Hypothalamus (tissue), 51 donors: ENCODE measurements at places on chromosomes 12 and 14.

GRCh38 chr12:108697905-108698304 lies 33.4 kb downstream of the CORO1C start:
- no peak for DNase-seq

GRCh38 chr14:54627219-54627539 lies 60.3 kb downstream of the SAMD4A start:
- no peak for DNase-seq

DNA sequence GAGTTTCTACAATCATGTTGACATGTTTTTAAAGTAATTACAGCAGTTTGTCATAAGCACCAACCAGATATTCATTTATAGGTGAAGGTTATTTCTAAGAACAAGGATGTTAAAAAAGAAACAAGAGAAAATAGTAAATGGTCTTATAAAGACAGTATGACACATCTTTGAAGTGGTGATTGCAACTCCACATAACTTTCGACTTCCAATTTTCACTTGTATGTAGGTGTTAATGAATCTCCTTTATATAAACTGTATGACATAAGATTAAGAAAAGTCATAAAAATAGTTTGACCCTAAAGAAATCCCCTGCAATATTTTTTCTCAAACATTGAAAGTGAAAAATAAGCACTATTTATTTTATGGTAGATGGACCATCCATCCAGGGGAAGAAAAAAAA lies 144.8 kb upstream of the PTPRQ start:
- no peak for DNase-seq

DNA sequence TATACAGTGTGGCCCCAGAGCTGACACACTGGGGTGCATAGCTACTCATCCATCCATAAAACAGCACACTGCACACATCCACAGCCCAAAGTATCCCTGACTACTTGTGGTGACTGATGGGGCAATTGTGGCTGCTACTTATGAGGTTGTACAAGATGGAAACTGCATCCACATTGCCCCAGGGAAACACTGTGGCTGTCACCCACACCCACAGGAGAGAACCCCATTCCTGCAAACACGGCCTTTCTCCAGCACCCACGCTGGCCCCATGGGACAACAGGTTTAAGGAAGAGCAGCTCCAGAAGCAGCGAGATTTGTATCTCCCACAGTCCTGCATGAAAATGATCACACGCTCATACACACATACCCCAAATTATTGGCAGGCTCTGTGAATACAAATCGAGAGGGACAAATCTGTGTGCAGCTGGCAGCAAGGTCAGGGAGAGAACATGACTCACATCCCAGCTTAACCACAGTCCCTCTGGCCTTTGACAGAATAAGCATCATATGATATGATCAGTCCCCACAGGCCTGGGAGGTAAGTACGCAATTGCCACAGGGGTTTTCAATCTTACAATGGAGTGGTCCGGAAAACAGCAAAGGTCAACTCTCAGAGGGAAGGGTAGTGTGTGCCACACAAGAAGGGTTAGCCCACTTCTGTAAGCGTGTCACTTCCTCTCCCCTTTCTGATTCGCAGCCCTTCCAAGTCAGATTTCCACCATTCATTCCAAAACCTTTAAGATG lies 61.9 kb downstream of the ESR2 start:
- DNase-seq, result no peak

GRCh38 chr12:13194401-13195110 lies 2.0 kb upstream of the EMP1 start:
- DNase-seq, result no peak

DNA sequence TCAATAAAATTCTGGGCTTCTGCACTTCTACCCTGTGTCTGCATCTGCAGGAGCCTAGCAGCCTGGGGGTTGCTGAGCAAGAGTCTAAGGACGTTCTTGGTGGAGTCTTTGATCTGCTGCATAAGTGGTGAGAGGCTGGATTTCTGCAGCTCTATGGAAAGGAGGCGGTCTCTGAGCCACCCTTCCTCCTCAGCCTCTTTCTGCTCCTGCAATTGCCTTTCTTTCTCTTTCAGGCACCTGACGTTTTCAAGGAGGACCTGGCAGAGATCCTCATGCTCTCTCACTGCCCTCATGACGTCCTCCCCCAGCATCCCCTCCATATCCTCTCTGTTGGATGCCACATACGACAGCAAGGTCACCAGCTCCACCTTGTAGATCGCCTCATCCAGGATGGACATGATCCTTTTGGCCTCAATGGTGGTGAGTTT lies 13.6 kb upstream of the TPCN1 start:
- DNase-seq, result no peak

GRCh38 chr12:116529048-116529447 lies 30.1 kb upstream of the MAP1LC3B2 start:
- no peak for DNase-seq

GRCh38 chr12:116931665-116932064 lies 20.9 kb downstream of the FBXW8 start:
- DNase-seq, result no peak

GRCh38 chr12:7142056-7142644 lies 12.0 kb downstream of the CLSTN3 start:
- no peak for DNase-seq
